ENCODE measurements at places on chromosomes 3 and 15.

DNA sequence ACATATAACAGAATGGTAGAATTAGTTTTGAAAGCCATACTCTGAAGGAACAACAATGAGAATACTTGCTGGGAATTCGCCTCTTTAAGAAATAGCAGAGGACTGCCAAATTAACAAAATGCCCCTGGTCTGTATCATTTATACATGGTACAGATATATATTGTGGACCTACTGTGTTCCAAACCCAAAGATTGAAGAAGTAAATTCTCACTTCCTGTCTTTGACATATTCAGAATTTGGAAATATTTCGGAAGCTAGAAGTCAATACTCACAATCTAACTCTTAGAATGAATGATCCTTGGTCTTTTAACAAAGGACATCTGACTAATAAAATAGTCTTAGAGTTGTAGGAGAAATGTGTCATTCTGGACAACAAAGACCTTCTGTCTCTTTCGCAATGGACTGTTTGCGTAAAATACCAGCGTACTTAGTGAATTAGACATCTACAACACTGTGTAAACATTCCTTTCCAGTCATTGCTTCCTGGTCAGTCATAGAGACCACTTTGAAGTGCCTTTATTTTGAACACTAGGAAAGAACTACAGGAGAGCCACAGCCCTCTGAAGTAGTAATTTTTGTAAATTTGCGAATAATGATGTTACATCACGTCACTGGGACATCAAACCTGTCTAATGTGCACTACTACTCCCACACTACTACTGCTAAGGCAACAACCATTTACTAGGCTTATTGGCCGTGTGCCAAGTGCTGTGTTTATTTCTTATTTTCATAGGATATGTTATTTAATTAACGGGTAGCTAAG lies 68.0 kb downstream of the CHL1 start:
- DNase-seq, result no peak

GRCh38 chr3:193508108-193508507 lies 46.6 kb downstream of the ATP13A4 start:
- DNase-seq, result no peak

- DNase-seq, result no peak
These were observed 823.9 kb upstream of the CFAP20DC start for GRCh38 chr3:59873576-59874230.

DNA sequence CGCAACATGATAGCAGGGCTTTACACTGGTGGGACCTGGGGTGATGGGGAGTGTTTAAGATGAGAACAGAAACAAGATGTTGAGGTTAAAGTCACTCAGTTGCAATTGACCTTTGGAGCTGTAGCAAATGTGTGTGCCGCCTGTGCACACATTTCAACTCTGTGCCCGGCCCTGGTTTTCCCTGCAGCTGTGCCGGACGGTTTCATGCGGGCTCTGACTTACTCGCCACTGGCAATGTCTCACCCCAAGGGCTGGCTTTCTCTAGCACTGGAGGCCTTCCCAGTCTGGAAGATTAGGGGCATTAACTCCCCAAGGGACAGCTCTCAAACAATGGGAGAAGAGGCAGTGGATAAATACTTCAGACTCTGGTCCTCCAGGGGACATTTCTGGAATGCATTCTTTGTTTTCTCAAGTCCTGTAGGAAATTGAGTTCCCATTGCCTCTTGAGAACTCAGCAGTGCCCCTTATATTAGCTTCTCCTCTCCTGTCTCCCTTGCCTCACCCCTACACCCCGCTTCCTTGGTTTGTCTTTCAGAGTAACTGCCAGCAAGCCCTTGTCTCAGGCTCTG lies 152.5 kb downstream of the EDEM1 start:
- no peak for DNase-seq

- peak; percentile 59 for DNase-seq
These were observed 2.0 kb downstream of the LYSMD2 start for GRCh38 chr15:51735228-51736010.

DNA sequence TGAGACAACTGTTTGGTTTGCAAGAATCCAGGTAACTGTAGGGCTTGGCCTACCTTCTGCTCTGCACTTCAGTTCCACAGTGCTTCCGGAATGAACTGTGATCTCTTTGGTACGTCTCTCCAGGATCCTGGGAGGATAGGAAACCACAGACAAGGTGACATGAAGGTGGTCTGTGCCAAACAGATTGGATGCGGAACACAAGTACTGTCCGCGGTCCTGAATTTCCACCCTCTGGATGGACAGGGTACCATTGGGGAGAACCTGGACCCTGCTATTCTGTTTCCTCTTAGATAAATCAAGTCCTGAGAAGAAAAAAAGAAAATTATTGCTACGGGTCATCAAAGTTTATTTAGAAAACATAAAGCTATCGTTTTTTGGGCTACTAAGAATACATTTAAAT lies 17.3 kb downstream of the IGSF10 start:
- DNase-seq, result no peak

DNA sequence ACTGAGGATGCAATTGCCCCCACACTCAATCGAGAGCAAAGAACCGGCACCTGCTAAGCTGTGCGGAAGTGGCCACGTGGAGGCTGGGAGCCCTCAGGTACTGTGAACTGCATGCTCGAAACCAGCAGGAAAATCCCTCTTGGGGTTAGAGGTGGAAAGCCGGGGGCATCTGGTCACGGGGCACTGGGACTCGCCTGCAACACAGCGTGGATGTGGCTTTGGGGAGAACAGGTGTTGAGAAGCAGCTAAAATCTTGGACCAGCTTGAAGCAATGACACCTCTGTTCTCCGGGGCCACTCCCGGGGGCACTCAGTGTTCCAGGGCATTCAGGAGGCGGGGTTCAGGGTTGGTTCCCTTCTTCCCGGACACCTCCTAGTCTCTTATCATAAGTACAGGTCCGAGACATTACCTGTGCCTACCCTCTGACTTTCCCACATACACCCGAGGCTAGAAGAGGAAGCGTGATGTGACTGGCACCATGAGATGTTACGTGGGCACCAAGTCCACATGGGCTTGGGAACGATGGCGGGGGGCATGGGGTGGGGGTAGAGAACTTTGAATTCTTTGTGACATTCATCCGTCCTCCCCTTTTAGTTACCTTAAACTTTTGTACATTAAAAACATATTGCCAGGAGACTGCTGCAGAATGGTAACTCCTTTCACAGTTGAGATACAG lies 172.0 kb downstream of the ADAMTS17 start:
- DNase-seq, result no peak

DNA sequence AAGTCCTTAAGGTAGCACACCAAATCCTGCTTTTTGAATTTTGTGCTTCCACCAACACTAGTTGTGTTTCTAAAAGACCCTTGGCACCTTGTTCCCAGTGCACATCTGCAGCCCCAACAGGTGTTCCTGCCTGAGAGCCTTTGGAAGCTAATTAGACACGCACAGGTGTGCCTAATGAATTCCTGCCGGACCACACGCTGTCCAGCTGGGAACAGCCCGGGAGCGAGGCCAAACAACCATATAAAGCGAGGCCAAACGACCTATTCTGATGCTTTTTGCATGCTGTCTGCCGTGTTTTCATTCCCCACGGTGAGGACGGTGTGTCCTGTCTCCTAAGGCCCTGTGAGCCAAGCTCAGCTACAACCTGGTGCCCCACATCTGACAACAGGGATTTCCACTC lies 99.5 kb downstream of the ATG7 start:
- DNase-seq, result peak; percentile 80

DNA sequence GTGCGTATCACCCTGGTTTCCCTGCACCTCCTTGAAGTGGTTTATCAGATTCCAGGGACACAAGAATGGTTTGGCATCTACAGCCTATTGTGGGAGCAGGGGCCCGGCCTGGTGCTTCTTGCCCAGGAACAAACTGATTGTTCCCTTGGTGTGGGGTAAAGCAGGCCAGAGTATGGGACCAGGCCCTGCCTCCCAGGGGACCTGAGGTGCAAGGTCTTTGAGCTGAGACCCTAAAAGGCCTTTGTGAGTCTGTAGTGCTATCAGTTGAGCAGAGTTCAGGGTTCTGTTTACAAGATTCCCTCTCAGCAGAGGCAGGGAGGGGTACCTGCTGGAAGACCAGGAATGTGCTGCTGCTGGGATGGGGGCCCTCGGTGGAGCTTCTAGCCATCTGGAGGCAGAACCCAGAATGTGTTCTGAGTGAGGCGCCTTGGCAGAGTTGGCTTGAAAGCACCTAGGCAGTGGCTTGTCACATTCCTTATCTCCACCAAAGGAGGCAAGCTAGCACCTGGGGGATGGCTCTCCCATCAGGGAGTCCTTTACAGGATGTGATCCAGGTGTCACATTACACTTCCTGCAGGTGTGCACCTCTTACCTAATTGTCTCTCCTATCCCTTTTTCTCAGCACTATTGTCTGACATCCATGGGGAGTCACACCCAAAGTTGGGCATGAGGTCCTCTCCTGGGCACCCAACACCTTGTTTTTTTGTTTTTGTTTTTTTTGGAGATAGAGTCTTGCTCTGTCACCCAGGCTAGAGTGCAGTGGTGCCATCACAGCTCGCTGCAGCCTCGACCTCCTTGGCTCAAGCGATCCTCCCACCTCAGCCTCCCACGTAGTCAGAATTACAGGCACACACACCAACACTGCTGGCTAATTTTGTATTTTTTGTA lies 13.1 kb downstream of the FLNB start:
- DNase-seq, result no peak

GRCh38 chr3:196159952-196160804 lies 51.0 kb downstream of the ZDHHC19 start:
- no peak for DNase-seq

DNA sequence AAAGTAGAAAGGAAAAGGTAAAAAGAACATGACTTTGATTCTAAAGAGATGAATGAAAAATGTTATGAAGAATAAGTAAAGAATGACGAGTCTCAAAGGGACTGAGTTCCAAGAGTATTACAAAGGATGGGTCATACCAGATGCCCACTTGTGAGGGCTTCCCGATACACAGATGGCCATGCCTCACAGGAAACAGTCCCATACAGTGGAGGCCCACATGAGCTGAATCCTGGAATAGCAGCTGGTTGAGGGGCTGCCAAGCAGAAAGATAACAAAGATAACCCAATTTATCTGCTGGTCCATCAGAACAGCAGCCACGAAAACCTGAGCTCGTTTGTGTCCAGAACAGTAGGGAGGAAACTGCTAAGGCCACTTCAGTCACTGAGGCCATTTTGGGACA lies 3.7 kb downstream of the SSR3 start:
- DNase-seq, result no peak

GRCh38 chr3:55630280-55630920 lies 143.3 kb upstream of the WNT5A start:
- no peak for DNase-seq

- no peak for DNase-seq
These were observed 627.1 kb downstream of the MCTP2 start for GRCh38 chr15:94858449-94858848.

DNA sequence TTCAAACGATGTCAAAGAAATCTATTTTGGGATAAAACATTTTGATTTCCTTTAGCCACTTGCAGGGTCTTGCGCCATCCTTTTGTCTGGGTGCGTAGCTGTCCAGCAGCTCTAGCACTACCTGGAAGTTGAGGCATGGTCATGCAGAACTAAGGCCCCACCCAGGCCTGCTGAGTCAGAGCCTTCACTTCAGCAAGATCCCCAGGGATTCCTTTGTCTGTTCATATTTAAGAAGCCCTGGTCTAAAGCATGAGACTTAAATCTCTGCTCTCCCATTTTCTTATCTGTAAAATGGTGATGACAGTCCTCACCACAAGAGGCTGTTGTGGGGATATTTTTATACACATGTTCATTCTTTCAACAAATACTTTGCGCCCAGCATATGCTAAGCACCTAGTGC lies 99.0 kb upstream of the CTDSPL start:
- no peak for DNase-seq

DNA sequence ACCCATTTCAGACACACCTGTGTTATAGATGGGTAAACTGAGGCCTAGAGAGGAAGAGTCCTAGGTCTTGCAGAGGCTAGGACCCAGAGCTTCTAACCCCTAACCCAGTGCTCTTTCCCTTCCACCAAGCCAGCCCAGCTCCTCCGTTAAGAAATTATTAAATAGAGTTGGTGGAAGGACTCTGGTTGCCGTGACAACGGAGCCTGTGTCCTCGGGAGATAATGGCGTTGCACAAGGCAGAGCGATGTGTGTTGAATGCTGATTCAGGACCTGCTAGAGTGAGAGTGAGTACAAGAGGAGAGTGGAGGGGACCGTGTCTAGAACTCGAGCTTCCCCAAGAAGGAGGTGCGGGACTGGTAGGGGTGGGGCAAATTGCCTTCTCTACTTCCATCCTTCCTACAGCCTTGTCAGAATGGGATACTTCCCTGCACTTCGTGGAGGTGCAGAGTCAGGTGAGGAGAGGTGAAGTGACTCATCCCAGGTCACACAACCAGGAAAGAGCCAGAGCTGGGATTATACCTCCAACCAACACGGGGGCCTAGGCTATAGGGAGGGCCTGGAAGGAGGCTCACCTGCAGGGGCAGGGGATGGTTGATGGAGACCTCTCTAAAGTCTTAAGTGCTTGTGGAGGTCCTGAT lies 8.6 kb downstream of the SLC6A1 start:
- DNase-seq, result peak; percentile 33

- DNase-seq, result no peak
These were observed 133.3 kb downstream of the GRM7 start for GRCh38 chr3:6994081-6994668.

- DNase-seq, result no peak
These were observed 23.4 kb downstream of the PARP16 start for GRCh38 chr15:65263313-65263712.

DNA sequence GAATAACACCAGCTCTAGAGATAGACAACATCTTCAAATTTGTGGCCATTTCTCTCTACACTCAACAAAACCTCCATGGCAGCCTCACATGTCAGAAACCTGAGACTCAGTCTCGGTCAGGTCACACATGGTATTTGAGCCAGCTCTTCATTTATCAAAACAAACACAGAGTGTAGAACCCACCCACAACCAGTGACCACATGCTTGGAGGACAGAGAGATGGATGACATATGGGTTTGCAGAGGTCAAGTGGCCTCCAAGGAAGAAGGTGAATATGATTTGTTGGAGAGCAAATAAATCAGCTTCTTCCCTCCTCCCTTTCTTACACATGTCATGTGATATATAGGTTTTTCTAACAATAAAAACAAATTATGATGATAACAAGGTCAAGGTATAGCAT lies 278.1 kb upstream of the LRTM1 start:
- DNase-seq, result no peak

DNA sequence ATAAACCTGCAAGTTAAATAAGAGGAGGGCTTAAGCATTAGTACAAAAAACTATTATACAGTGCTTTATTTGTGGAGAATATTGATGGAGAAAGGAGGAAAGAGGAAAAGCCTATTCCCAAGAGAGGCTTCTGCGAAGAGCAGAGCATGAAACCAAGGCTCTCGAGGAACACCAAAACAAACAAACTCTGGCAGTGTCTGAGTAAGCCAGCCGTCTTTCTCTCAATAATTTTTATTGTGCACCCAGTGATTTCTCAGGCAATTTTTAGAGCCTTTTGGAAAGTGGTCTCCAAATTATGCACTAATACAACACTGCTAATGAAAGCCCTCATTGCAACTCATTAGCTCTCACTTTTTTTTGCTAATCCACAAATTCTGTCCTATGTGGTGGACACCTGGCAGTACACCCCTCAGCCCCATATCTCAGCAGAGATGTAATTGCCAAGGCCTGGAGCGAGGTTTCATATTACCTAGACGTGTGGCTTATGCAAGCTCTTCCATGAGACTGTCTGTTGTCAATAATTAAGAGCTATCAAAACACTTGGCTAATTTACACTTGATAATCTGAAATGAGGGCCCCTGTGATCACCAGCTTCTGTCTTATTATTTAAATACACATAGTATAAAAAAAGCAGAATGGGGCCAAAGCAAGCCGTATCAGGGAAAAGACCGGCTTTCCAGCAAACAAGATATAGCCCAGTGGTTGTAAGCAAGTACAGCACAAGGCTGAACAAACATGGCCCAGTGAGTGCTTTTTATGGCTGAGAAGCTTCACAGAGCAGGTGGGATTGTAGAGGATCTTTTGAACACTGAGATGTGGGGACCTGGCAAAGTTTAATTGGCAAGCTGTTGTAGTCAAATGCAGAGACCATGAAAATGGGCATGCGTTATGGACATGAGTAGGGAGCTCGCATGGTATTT lies 216.9 kb downstream of the ROBO2 start:
- no peak for DNase-seq
